GM12878 (cell line): ENCODE measurements at places on chromosomes 5 and 9.

GRCh38 chr5:138545919-138546562, 3.0 kb upstream of the ETF1 start:
- no peak for DNase-seq

DNA sequence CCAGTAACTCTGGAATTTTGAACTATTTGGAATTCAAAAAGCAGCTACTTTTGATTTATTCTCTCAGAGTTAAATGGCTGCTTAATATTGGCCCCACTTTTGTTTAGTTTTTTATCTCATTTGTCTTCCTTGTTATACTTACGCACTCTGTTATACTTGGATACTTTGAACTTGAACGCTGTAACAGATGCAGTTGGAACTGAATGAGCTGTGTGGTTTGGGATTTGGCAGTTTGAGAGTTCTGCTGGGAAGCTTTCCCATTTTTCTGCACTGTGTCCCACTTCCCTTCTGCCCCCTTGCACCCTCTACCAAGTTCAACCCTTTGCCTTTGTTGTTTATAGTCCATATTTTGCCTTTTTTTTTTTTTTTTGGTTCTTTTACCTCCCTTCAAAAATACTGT, 3.8 kb downstream of the RHOBTB3 start:
- DNase-seq, result no peak

- DNase-seq, result no peak
These were observed 15.0 kb upstream of the CEP120 start for GRCh38 chr5:123438244-123438643.

DNA sequence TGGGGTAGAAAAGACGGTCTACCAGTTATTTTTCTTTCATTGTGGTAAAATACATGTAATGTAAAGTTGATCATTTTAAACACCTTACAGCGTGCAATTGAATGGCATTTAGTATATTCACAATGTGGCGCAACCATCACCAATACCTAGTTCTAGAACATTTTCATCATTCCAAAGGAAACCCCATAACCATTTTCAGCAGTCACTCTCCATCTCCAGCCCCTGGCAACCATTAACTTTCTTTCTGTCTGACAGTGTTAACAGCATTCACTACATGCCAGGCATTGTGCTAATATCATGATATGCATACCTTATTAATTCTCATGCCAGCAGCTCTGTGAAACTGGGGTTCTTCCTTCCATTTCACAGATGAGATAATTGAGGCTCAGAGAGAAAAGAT, 32.0 kb downstream of the PTGS1 start:
- DNase-seq, result no peak

DNA sequence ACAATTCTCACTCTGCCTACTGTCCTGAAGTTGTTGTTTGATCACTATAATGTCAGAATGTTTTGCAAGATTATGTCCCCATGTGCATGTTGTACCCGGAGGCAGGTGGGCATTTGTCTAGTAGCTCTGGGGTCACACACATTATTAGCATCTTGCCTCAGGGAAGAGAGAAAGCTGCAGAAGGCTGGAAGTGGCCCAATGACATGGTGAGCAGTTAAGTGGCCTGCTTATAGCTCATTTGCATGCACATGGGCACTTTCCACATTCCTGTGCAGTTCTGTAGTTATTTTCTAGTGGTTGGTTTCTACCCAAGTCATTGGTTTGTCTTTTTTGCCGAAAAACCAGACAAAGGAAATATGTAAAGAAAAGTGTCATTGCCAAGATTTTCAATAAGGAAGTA, 80.9 kb downstream of the MAP1B start:
- no peak for DNase-seq
